ENCODE measurements at places on chromosomes 4 and X. TPM values are rescaled to one million over a fixed set of nuclear protein-coding genes. Genes with fewer than 3 reads are reported as not detected.

DIPK2B gene
- total RNA-seq, result 9.2 TPM

DNA sequence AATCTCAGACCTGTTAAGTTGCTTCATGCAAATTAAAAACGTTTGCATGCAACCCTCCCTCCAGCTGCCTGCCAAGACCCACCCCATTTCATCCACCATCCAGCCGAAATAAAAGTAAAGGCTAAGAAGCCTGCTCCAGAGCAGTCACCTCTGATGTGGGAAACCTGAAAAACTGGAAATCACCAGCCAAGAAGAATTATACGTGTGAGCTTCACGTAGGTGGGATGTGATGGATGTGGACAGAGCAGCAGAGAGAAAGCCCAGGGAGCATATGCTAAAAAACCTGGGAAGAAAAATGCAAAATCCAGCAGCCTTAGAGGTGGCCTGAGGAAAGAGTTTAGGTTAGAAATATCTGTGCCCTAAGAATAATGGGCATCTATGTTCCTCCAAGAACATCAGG, 160.6 kb upstream of the STS start:
- no peaks in the 10 kb centered on the region for H3K36me3 ChIP-seq
- no peaks in the 10 kb centered on the region for H3K27me3 ChIP-seq
- H3K4me3 ChIP-seq, result no peak overlapping the region
- H3K4me1 ChIP-seq, result no peaks in the 10 kb centered on the region
- no peak overlapping the region for H3K27ac ChIP-seq

NWD2 gene
- total RNA-seq, result 2.2 TPM

ZFP42 gene
- total RNA-seq, result not detected

- no peak for DNase-seq
- no peak overlapping the region for H3K4me3 ChIP-seq
- H3K27ac ChIP-seq, result peak overlapping the region; percentile 96
- no peaks in the 10 kb centered on the region for H3K36me3 ChIP-seq
- H3K4me1 ChIP-seq, result peaks cover 11% of the 10 kb centered on the region
Observed at GRCh38 chr4:145176641-145177432, 3.6 kb downstream of the OTUD4 start.

DNA sequence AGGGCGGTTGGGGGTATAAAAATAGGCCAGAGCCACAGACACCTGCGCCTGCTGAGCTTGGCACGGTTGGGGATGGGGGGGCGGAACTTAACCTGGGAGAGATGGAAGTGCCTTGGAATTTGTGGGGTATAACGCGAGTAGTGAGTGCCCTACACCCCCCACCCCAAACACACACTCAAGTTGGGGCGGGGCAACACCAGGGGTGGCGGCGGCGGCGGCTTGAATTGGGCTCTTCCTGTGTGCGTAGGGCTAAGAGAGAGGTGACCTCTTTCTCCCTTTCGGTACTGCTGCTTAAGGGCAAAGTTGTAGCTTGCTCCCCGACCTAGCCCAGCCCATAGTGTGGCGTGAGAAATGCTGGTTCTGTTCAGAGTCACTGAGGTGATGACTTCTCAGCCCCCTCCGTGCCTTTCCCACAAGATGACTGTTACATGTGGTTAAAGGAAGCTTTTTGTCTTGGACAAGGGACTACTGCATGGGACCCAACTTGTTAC, 839 bp downstream of the STK26 start:
- peaks cover 31% of the 10 kb centered on the region for H3K27me3 ChIP-seq
- no peaks in the 10 kb centered on the region for H3K4me1 ChIP-seq
- peak overlapping the region; percentile 85 for H3K27ac ChIP-seq
- H3K4me3 ChIP-seq, result peak overlapping the region; percentile 56

GRCh38 chr4:156710365-156711192, 261.0 kb downstream of the PDGFC start:
- no peaks in the 10 kb centered on the region for H3K27me3 ChIP-seq
- no peak for DNase-seq
- H3K4me1 ChIP-seq, result no peaks in the 10 kb centered on the region
- no peaks in the 10 kb centered on the region for H3K36me3 ChIP-seq
- H3K4me3 ChIP-seq, result no peak overlapping the region

DNA sequence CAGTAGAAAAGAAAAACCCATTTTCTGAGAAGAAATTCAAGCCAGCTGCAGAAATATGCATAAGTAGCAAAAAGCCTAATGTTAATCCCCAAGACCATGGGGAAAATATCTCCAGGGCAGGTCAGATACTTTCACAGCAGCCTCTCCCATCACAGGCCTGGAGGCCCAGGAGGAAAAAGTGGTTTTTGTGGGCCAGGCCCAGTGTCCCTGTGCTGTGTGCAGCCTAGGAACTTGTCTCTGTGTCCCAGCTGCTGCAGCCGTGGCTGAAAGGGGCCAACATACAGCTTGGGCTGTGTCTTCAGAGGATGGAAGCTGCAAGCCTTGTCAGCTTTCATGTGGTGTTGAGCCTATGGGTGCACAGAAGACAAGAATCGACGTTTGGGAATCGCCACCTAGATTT, 581.0 kb downstream of the C4orf33 start:
- H3K4me1 ChIP-seq, result no peaks in the 10 kb centered on the region
- H3K27ac ChIP-seq, result no peak overlapping the region
- H3K4me3 ChIP-seq, result no peak overlapping the region
- H3K27me3 ChIP-seq, result no peaks in the 10 kb centered on the region
- no peaks in the 10 kb centered on the region for H3K36me3 ChIP-seq

LRP2BP gene
- 0.96 TPM for total RNA-seq

DNA sequence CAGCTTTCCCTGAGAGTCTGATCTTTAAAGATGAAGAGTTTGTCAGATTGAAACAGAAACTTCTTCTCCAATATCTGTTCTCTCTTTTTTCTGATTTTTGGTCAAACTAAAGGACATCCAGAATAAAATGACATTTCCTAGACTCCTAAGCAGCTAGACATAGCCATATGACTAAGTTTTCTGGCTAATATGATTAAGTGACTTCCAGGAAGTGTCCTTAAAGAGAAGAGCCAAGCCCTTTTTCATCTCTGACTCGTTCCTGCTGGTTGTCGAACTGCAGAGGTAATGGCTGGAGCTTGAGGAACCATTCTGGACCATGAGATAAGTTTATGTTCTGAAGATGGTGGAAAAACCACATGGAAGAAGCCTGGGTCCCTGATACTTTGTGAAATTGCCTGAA, 546.0 kb downstream of the BCOR start:
- H3K4me3 ChIP-seq, result no peak overlapping the region
- H3K4me1 ChIP-seq, result no peaks in the 10 kb centered on the region
- no peaks in the 10 kb centered on the region for H3K36me3 ChIP-seq
- no peak for DNase-seq
- H3K27me3 ChIP-seq, result peaks cover 41% of the 10 kb centered on the region

Measured in breast epithelium (tissue), 4 donors.